Left renal pelvis (tissue), 4 donors: ENCODE measurements at places on chromosomes 12 and 14.

DNA sequence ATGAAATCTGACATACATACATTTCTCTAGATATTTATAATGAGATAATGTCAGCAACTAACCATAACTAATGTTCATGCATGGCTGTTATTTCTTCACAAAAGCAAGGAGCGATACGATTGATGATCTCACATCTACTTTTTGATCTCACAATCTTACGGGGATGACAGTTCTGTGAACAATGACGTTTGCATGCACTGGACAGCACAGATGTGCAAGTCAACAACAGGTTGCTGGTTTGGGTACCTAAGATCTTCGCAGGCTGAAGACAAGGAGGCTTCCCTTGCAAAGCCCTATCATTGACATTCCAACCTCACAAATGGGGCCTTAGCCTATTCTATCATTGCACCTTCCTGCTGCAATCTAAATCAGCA, 53.6 kb downstream of the C12orf42 start:
- DNase-seq: no peak

DNA sequence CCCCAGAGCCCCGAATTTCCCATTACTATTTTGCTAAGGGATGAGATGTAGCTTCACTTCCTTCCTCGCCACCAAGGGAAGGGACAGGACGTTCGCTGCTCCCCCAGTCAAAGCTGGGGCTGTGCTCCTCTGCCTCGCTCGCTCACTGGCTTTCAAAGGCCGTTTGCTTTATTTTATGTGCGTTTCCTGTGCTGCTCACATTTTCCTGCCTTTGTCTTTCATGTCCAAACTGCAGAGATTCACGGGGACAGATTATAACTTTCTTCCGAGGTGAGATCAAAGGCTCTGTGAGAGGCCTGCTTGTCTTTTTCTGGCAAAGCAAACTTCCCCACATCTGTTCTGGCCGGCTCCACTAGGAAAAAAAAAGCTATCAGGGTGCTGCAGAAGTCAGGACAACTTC, 76.0 kb upstream of the FZD10 start:
- no peak for DNase-seq

DNA sequence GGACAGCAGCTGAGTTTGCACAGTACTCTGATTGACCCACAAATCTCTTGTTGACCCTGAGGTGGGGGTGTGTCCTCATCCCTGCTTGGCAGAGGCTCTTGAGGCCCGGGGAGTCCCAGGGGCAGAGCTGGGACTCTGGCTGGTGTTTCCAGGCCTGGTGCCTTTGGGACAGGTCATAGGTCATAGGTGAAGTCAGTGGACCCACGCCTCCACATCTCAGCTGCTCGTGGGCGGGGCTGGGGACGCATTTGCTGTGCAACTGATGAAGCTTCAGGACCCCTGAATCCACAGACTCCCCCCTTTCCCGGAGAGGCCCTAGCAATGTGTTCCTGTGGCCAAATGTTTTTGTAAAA, 408 bp upstream of the CACNA2D4 start:
- DNase-seq: no peak

GRCh38 chr12:105239304-105239703, 3.3 kb upstream of the APPL2 start:
- DNase-seq: no peak

- DNase-seq: no peak
Measured at GRCh38 chr14:76696791-76697190, 64.5 kb upstream of the VASH1 start.

- peak; percentile 15 for DNase-seq
Measured at GRCh38 chr14:98633380-98633779, 638.6 kb downstream of the BCL11B start.
